ENCODE measurements at places on chromosomes 5 and 9. TPM values are rescaled to one million over a fixed set of nuclear protein-coding genes. Genes with fewer than 3 reads are reported as not detected.

Gene SOX30
- 0.75 TPM for total RNA-seq

Gene DMRT1
- not detected for total RNA-seq

Gene TNFSF8
- 5.2 TPM for total RNA-seq

Gene DDX4
- total RNA-seq, result not detected

Gene FOXD1
- not detected for total RNA-seq
